GM12878 (cell line): ENCODE measurements at places on chromosomes 5 and 9. TPM values are rescaled to one million over a fixed set of nuclear protein-coding genes. Genes with fewer than 3 reads are reported as not detected.

GRCh38 chr5:154570572-154571324 lies 92.7 kb upstream of the HAND1 start:
- DNase-seq: no peak

Gene PCDHA9
- not detected in 2 replicates for total RNA-seq

GRCh38 chr5:160272264-160272663 lies 40.1 kb downstream of the CCNJL start:
- DNase-seq: no peak

DNA sequence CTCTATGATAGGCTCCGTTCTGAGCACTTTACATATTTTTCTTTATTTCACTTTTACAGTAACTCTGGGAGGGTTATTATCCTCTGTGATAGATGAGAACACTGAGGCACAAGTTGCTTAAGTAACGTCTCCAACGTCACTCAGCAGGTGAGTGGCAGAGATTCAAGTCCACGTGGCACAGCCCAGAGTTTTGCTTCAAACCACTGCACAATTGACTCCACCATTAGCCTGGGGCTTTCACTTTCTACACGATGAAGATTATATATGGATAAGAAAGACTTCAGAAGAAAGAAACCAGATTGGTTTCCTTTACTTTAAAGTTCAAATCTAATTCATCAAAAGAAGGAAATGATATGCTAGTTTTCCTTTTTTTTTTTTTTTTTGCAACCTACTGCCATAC lies 245.9 kb downstream of the SYK start:
- DNase-seq: no peak

- no peak for DNase-seq
Observed at GRCh38 chr9:92378865-92379560, 25.4 kb downstream of the OGN start.

Gene GLRA1
- total RNA-seq: not detected in 2 replicates

GRCh38 chr5:56415356-56415765 lies 182.2 kb upstream of the ANKRD55 start:
- DNase-seq: peak; percentile 92

DNA sequence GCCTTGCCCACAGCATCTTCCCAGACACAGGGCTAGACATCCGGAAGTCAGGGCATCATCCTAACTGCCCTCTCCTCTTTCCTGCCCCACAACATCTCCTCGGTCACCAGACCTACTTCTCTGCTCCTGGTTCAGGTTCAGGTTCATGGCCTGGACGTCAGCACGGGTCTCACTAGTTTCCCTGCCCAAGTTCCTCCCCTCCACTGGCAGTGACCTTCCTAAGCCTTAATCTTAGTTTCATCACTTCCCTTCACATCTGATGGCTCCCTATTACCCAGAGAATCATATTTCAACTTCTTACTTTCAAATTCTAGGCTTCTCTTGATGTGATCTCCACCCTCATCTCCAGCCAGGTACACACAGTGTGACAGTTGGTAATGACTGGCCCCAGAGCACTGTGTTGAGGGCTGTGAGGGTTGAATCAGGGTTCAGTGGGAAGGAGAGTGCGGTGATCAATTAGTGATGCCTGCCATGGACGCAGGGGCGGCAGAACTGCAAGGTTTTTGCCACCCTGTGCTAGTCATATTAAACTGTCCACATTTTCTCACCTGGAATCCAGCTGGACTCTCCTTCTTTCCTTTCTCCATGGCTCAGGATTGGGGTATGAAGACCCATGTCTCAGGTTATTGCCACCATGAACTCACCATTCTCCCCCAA lies 34.3 kb upstream of the CRB2 start:
- DNase-seq: no peak

DNA sequence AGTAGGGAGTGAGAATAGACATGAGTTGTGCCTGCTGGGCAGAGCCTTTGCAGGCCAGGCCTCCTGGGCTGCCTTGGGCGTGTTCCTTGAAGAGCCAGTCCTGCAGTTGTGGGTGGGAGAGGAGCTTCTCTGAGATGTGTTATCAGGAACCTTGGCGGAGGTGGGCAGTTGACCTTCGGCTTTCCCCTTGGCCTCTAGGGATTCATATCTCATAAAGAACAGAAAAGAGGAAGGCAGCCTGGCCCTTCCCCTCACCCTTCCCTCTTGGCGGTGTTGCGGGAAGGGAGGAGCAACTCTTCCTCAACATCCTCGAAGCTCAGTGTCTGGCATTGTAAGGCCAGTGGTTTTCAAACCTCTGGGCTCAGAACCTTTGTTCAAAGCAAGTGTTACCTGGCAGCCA lies 59.2 kb downstream of the DAPK1 start:
- no peak for DNase-seq

DNA sequence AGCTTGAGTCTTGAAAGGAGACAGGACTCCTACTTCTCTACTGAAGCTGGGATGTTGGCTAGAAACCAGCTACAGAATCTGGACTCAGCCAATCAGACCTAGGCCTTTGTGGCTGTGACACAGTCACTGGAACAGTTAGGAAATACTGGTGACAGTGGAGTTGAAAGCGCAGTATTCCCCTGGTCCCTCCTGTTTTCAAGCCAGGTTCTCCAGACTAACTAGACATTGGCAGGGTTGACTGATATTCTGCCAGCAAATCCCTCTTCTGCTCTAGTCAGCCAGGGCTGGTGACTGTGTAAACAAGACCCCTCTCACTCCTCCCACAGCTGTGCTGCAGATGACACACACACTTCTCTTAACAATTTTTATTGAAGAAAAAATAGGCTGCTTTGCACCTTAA lies 8.7 kb downstream of the SHROOM1 start:
- DNase-seq: no peak

DNA sequence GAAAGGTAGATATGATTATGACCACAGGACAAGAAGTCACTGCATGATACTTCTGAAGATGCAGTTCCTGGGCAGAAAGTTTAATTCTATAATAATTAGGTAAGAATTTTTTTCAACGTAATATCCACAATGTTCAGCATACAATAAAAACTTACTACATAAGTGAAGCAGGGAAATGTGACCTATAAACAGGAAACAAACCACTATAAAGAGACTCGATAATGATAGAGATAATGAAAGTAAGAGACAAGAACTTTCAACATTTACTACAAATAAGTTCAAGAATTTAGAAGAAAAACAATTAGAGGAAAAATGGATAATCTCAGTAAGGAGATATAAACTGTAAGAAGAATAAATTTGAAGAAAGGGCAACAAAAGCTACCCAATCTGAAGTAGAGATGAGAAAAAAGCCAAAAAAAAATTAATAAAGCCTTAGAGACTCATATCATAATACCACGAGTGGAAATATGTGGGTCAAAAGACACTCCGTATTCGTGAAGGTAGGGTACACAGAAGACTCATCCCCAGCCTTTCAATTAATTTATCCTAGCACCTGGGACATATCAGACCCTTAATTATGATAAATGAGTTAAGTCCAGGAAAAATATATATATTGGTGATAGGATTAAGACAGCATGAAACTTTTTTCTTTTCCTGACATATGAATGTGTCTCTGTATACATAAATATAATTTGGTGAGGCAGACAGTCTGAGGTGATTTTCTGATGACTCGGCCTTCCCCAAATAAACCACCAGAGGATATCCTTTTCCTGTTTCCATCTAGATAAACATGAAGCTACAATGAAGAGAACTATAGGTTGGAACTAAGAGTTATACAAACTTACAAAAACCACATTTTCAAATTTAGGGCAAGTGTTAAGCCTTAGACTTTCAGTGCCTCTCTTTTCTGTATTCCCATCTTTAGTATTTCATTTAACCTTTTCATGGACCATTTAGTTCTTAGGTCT lies 120.4 kb downstream of the RAPGEF6 start:
- DNase-seq: no peak

DNA sequence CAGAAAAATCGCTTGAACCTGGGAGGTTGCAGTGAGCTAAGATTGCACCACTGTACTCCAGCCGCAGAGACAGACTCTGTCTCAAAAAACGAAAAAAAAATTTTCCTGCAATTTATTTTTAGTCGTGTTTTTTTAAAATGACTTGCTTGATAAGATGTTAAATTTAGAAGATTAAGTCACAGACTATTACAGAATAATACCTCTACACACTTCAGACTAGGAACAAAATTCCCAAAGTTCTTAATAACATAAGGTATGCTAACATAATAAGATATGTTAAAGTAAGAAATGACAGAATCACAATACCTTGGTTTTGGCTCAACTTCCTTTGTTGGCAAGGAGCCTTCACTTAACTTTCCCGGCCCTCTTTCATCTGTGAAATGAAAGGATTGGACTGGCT lies 59.5 kb upstream of the NPR3 start:
- DNase-seq: no peak

GRCh38 chr5:55711507-55712022 lies 559 bp downstream of the SLC38A9 start:
- no peak for DNase-seq

DNA sequence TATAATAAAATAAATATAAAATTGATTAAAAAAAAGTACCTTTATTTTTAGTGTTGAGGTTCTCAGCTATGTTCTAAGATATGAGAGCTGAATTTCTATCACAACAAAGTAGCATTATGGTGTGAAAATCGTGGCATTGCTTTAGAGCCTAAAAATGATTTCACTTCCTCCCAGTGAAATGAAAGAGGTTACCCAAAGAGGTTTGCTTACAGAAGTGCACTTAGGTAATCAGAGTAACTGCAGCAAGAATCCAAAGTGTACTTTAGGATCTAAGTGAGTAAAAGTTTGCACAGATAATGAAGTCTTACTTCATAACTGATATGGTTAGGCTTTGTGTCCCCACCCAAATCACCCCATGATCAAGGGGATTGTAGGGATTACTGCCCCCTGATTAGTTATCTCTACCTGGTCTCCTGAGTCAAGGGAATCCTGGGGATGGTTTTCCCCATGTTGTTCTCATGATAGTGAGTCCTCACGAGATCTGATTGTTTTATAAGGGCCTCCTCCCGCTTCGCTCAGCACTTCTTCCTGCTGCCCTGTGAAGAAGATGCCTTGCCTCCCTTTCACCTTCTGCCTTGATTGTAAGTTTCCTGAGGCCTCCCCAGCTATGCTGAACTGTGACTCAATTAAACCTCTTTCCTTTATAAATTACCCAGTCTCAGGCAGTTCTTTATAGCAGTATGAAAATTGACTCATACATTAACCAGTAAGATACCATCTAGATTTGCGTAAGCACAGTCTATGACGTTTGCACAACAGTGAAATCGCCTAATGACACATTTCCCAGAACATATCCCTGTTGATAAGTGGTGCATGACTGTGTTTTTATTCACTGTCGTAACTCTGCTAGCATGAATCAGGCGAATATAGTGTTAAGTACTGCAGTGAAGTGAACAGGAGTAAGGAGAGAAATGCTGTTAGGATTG lies 40.3 kb upstream of the LRRC70 start:
- peak; percentile 17 for DNase-seq

Gene ORM2
- total RNA-seq: 0.64 TPM in 1 of 2 replicates, not detected in the other

DNA sequence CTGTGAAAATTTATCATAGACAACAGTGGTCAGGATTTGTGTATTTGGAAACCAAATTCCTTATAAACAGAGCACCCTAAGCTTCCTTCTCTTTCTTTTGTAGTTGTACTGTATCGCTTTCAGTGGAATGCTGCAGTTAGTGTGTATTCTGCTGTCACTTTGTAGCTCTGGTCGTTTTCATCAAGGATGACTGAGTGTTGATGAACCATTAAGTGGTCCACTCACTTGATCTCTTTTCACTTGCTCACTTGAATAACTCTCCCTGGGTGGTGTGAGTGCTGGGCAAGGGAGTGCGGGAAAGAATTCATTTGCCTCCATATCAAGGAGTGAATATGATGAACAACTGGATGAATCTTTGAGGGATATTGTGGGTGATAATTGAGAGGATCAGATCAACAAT lies 1225.7 kb upstream of the WWC1 start:
- no peak for DNase-seq

Gene CCDC192
- not detected in 2 replicates for total RNA-seq

GRCh38 chr9:109399258-109399767 lies 78.5 kb upstream of the EPB41L4B start:
- DNase-seq: no peak

GRCh38 chr9:137075275-137075775 lies 2.0 kb upstream of the UAP1L1 start:
- no peak for DNase-seq

Gene SLC34A1
- 0.05 and 0.10 TPM in 2 replicates for total RNA-seq

GRCh38 chr9:126327006-126327713 lies 531 bp downstream of the MVB12B start:
- no peak for DNase-seq

GRCh38 chr5:122921826-122922225 lies 76.4 kb downstream of the SNX24 start:
- DNase-seq: no peak

GRCh38 chr5:112308608-112309007 lies 110.5 kb downstream of the EPB41L4A start:
- no peak for DNase-seq

GRCh38 chr5:53575101-53575500 lies 14.7 kb downstream of the NDUFS4 start:
- DNase-seq: no peak

GRCh38 chr9:108569624-108570023 lies 286.2 kb downstream of the ACTL7B start:
- DNase-seq: no peak

GRCh38 chr5:138139781-138140090 lies 508 bp upstream of the NME5 start:
- no peak for DNase-seq

GRCh38 chr5:13505326-13505725 lies 439.2 kb downstream of the DNAH5 start:
- no peak for DNase-seq

DNA sequence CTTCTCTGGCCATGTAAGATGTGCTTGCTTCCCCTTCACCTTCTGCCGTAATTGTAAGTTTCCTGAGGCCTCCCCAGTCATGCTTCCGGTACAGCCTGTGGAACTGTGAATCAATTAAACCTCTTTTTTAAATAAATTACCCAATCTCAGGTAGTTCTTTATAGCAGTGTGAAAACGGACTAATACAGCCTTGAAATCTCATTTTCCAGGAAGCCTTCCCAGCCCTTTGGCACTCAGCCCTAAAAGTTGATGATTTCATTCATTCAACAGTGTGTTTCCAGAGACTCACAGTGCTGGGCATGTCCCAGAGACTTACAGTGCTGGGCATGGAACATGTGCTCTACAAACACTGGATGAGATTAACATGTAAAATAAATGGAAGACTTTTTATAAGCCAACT lies 135.8 kb downstream of the DCP2 start:
- DNase-seq: no peak
